ENCODE measurements at places on chromosomes 4 and X.

- DNase-seq, result no peak
Observed at GRCh38 chr4:36317721-36318120, 36.3 kb downstream of the DTHD1 start.

GRCh38 chrX:69145714-69146113 lies 19.5 kb downstream of the PJA1 start:
- DNase-seq, result no peak

DNA sequence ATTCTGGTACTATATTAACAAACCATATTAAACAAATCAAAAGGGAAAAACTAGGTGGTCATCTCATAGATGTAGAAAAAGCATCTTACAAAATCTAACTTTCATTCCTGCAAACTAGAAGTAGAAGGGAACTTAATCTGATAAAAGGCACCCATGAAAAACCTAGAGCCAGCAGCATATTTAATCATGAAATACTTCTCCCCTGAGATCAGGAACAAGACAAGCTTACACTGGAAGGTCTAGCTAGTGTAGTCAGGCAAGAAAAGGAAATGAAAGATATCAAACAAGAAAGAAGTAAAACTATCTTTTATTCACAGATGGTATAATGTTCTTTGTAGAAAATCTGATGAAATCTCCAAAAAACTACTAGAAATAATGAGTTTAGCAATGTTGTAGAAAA lies 41.2 kb downstream of the ATP10D start:
- DNase-seq, result peak; percentile 56

- no peak for DNase-seq
Observed at GRCh38 chr4:116478343-116478742, 607.0 kb downstream of the TRAM1L1 start.

DNA sequence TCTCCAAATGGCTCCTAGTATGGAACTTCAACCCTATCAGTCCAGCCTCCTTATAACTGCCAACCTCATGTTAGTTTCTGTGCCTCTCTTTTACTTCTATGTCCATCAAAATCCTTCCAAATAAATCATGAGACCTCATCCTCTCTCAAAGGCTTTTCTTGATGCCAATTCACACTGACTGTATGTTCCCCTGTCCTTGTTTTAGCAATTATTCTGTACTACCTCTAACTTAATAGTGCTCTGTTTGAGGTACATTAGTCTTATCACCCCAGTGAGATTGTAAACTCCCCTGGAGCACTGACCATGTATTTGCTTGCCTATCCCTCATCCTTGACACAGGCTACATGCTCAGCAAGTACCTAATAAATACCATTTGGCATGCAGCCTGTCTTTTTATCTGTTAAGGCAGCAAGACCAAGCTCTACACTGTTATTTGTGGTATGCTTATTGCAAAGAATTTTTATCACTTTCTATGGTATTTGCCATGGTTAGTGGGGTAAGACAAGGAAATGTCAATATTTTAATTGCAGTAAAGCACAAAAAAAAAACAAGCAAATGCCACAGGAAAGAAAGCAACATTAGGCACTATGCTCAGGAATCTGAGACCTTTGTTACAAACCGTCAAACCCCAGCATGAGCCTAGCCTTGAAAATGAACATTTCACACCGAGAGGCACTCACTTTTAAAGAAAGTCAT lies 119.2 kb downstream of the SMARCA1 start:
- DNase-seq, result no peak

DNA sequence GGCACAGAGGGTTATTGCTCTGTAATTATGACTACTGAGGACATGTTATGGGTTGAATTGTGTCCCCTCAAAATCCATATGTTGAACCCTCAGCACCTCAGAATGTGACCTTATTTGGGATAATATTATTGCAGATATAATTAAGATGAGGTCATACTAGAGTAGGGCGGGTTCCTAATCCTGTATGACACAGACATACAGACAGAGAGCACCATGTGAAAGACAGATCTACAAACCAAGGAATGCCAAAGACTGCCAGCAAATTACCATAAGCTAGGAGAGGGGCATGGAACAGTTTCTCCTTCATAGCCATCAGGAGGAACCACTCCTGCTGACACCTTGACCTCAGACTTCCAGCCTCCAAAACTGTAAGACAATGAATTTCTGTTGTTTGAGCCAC lies 115.2 kb upstream of the OTUD4 start:
- DNase-seq, result no peak

- peak; percentile 64 for DNase-seq
Observed at GRCh38 chr4:152970102-152970820, 34.1 kb downstream of the FHDC1 start.

- DNase-seq, result no peak
Observed at GRCh38 chr4:149741186-149741831, 74.3 kb downstream of the IQCM start.

DNA sequence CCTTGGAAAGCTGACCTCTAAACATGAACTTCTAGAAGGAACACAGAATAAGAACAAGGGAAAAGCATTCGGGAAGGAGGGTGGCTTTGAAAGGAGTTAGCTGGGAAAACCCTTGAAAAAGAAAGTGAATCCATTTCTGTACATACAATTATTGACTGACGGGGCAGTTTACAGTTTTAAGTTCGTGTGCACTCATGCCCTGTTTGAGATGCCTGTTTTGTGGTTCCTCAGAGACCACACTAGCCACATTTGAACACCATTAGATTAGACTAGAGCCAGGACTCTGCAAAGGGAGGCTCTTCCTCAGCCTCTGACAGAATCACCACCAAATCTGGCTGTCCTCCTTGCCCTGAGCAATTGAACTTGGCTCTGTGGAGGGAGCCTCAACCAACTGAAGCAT lies 158.3 kb downstream of the PALLD start:
- no peak for DNase-seq

GRCh38 chr4:41150401-41150800 lies 63.9 kb downstream of the APBB2 start:
- no peak for DNase-seq

DNA sequence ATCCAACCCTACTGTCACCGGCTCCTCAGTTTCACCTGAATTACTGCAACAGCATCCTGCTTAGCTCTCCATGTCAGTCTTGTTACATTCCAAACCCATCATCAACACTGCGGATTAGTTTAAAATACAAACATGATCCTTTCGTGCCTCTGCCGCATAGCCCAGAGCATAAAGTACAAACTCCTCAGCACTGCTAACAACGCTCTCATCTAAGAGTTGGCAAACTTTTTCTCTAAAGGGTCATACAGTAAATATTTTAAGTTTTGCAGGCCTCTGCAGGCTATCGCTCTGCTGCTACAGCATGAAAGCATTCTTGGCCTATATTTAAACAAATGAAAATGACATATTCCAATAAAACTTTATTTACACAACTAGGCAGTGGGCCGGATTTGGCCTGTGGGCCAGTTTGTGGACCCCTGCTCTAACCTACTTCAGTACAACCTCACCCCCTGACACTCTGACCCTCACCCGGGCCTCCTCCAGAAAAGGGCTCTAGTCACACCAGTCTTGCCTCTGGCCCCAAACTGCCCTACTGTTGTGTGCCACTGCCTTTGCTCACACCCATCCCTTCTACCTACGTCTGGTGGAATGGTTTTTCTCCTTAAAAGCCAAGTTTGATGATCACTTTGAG lies 7.2 kb downstream of the STX18 start:
- no peak for DNase-seq

DNA sequence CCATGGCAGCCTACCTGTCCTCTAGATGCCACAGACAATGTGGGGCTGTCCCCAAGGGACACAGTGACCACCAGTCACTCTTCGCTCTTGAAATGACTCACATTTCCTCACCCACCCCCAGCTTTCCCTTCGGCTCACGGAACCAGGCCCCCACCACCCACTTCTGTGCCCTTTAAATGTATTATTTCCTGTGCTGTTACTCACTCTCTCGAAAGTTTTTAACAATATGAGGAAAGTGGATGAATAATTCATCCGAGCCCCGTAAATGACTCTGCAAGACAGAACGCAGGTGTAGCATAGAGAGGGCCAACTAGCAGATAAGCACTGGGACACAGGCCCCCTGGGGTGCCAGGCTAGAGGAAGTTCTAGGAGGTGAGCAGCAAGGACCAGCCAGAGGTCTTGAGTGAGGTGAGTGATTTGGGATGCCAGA lies 179.5 kb upstream of the TBL1X start:
- no peak for DNase-seq

DNA sequence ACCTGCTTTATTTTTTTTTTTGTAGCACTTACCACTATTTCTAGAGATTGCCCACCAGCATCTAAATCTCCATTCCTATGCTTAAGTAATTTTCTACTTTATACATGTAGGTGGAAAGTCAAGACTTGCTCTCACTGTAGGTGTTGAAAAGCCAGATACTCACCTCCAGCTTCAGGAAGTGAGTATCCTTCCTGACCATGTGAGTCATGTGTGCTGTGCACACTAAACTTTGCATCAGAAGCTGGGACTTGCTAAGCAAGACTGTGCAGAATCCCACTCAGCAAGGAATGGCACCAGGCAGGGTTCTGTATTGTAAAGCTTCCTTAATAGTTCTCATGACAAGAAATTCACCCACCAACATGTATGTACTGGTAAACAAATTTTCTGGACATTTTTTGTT lies 151.8 kb downstream of the POU4F2 start:
- DNase-seq, result no peak

- DNase-seq, result peak; percentile 52
Observed at GRCh38 chr4:113560579-113560978, 201.0 kb downstream of the CAMK2D start.

- peak; percentile 63 for DNase-seq
Observed at GRCh38 chr4:139552517-139553307, 3.3 kb downstream of the SETD7 start.

DNA sequence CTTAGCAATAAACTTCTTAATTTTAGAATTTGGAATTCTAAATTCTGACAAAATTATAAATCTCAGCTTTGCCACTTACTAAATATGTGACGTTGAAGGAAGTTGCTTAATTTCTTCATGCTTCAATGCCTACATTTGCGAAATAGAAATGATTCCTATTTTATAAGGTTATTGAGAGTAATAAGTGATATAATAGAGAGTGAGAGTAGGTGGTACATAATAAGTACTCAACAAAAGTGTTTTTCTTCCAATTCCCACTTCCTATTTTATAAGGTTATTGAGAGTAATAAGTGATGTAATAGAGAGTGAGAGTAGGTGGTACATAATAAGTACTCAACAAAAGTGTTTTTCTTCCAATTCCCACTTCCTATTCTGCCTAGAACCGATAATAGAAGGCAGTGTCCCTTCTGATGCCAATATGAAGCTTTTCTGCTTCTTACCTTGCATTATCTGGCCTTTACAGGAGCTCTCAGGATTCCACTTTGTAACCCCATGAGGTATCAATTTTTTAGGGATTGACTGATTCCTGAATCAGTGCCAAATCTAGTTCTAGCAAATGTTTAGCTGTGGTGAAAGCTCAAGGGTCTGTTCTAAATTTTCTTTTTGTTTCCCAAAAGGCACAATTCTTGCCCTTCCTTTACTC lies 31.4 kb downstream of the VSIG4 start:
- DNase-seq, result no peak

DNA sequence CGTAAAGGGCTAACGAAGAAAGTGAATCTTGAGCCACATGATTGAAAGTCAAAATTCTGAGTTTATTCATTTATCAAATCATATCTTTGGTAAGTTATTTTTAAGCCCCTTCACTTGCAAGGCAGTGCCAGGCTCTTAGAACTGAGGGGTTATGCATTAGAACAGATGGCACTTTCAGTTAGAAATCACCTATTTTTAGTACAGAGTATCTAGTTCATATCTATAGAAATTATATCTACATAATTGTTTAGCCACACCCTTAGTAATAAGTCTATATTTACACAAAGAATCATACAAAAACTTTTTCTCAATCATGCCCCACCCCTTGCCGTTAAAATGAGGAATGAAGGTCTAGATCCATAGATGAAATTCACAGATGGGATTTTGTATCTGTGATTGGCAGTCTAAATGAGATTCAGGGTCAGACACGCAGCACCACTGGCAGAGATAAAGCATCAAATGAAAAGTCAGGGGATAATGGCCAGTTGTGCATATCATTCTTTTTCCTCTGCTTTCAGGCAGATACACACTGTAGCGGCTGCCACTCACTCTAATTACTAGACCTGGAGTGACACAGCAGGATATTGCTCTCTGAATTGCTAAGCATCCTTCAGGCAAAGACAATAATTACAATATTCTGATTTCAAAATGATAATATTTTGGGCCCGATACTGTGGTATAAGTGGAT lies 440.5 kb downstream of the MAPK10 start:
- DNase-seq, result no peak

DNA sequence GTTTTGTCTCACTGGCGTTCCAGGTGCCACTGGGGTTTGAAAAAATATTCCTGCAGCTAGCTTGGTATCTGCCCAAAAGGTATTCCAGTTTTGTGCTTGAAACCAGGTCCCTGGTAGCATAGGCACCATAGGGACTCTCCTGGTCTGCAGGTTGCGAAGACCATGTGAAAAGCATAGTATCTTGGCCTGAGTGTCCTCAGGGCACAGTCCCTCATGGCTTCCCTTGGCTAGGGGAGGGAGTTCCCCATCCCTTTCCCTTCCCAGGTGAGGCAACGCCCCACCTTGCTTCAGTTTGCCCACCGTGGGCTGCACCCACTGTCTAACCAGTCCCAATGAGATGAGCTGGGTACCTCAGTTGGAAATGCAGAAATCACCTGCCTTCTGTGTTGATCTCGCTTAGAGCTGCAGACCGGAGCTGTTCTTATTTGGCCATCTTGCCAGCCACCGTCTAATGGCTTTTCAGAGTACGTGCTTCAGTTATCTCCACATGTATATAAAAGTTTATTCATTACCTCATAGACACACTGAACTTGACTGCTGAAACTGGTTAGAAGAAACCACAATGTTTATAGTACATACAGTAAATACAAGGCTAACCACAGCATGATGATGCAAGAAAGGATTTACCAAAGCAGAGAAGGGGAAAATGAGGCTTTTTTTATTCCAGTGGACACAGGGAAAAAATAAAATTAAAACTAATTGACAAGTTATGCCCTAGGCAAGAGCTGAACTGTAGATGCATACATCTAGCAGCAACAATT lies 10.6 kb downstream of the PBDC1 start:
- DNase-seq, result peak; percentile 82

GRCh38 chrX:24055043-24055356 lies 244 bp downstream of the EIF2S3 start:
- DNase-seq, result no peak

DNA sequence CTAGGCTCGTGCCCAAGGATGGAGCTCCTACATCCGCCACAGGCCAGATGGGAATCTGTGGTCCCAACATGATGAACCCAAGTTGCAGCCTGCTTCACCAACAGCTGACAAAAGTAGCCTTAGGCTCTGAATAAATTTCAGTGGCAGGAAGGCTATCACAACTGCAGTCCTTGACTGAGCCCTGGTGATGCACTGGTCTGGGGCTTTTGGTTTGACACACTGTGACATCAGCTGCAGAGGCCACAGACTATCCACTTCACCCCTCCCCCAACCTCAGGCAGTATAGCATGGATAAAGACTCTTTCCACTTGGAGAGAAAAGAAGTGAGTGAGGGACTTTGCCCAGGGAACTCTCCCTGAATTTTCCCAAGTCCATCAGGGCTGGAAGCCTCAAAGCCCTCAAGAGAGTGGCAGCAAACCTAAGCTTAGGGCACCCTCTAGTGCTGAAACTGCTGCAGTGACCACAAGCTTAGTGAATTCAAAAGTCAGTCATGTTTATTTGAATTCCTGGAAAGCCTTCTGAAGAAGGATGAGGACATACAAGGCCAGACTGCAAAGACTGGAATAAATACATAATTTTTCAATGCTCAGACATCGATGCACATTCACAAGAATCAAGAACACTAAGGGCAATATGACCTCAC lies 135.0 kb upstream of the TENT5D start:
- DNase-seq, result peak; percentile 1

- DNase-seq, result no peak
Observed at GRCh38 chr4:94575652-94576051, 123.9 kb downstream of the PDLIM5 start.

- DNase-seq, result no peak
Observed at GRCh38 chr4:4666187-4666586, 124.3 kb upstream of the STX18 start.

GRCh38 chrX:9464435-9465371 lies at the start of gene TBL1X:
Gene TBL1X, plus strand, starts transcription at chrX:9465058. Its CDS starts 188,529 bp downstream, at chrX:9653587.
- DNase-seq, result peak; percentile 70

Data from adipocyte (in vitro differentiated cells).